ENCODE measurements at places on chromosomes 4 and X. TPM values are rescaled to one million over a fixed set of nuclear protein-coding genes. Genes with fewer than 3 reads are reported as not detected.

Gene TMEM35A
- total RNA-seq = 5.1 TPM

Gene NUP54
- total RNA-seq = 65.7 TPM

Gene CACNA1F
- not detected for total RNA-seq

Gene ATP10D
- total RNA-seq = 38.7 TPM

Gene F8
- 7.9 TPM for total RNA-seq

Gene SPANXB1
- total RNA-seq = not detected

Gene CSAG2
- total RNA-seq = not detected

Gene GAGE12J
- total RNA-seq = not detected

Gene MAGEA1
- not detected for total RNA-seq

Gene ATRX
- 62.9 TPM for total RNA-seq

Gene CHRDL1
- 0.19 TPM for total RNA-seq

Gene GAB3
- total RNA-seq = 7.3 TPM

Gene CYP4V2
- 34.7 TPM for total RNA-seq

Gene HTR2C
- total RNA-seq = not detected

Gene ACOX3
- 20.3 TPM for total RNA-seq

Gene CPE
- total RNA-seq = 294 TPM

Gene TMEM144
- 9.9 TPM for total RNA-seq

Gene STPG2
- 0.56 TPM for total RNA-seq

Gene GCNA
- 3.4 TPM for total RNA-seq

Gene AFF2
- 0.56 TPM for total RNA-seq

Gene SYNPO2
- 13.6 TPM for total RNA-seq

Gene TRMT10A
- total RNA-seq = 6.8 TPM

Gene SHROOM3
- 3.3 TPM for total RNA-seq

Gene SEC24D
- total RNA-seq = 85.1 TPM

Gene SLC6A8
- 2.3 TPM for total RNA-seq

Gene CXCL3
- total RNA-seq = 5.4 TPM

Gene SLC7A11
- total RNA-seq = 32.0 TPM

Gene GPRASP3
- total RNA-seq = 5.0 TPM

Gene TMEM184C
- 62.0 TPM for total RNA-seq

Gene RAB33A
- total RNA-seq = 15.2 TPM

Gene ADAMTS3
- 5.4 TPM for total RNA-seq

Gene CLRN2
- total RNA-seq = not detected

Gene LEF1
- 0.28 TPM for total RNA-seq

Gene VCX3A
- total RNA-seq = not detected

Gene BTC
- total RNA-seq = under 0.01 TPM

Gene BEX3
- total RNA-seq = 284 TPM

Gene NKAP
- total RNA-seq = 4.4 TPM

Gene NAP1L2
- 2.8 TPM for total RNA-seq

Gene RCHY1
- total RNA-seq = 27.6 TPM

Gene EDA
- total RNA-seq = 0.77 TPM

Gene TMEM31
- total RNA-seq = not detected

Gene IL13RA2
- total RNA-seq = 0.38 TPM

Gene USP17L20
- total RNA-seq = not detected

Gene FGF13
- under 0.01 TPM for total RNA-seq

Measured in regular cardiac myocyte (primary cell).